Kidney epithelial cell (primary cell): ENCODE measurements at places on chromosomes 2 and 18.

- peak; percentile 89 for DNase-seq
These were observed 650 bp upstream of the AFG3L2 start for GRCh38 chr18:12377556-12378197.

- no peak for DNase-seq
These were observed 36.2 kb downstream of the EFEMP1 start for GRCh38 chr2:55887351-55887750.

DNA sequence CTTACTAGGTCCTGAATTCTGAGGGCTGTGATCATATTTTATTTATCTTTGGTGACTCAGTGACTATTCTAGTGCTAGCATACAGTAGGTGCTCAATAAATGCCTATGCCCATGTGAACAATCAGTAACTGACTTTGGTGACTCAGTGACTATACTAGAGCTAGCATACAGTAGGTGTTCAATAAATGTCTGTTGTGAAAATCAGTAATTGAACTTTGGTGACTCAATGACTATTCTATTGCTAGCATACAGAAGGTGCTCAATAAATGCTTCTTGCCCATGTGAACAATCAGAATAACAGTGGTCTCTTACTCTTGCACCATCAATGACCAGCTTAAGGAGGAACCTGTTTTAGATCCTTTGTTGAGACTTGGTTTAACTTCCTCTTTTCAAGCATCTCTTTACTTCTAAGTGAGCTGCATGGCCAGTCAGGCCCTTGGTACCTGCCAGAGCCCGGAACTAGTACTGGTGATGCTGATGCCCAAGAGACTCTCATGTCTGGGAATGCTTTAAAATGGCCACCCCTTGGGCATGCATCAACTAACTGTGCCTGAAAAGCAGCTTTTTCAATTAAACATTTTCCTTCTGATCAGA lies 214.9 kb upstream of the SPRED2 start:
- DNase-seq = no peak

- DNase-seq = no peak
These were observed 275.3 kb upstream of the RAB12 start for GRCh38 chr18:8333961-8334360.

GRCh38 chr2:229650901-229651300 lies 63.5 kb downstream of the DNER start:
- no peak for DNase-seq

DNA sequence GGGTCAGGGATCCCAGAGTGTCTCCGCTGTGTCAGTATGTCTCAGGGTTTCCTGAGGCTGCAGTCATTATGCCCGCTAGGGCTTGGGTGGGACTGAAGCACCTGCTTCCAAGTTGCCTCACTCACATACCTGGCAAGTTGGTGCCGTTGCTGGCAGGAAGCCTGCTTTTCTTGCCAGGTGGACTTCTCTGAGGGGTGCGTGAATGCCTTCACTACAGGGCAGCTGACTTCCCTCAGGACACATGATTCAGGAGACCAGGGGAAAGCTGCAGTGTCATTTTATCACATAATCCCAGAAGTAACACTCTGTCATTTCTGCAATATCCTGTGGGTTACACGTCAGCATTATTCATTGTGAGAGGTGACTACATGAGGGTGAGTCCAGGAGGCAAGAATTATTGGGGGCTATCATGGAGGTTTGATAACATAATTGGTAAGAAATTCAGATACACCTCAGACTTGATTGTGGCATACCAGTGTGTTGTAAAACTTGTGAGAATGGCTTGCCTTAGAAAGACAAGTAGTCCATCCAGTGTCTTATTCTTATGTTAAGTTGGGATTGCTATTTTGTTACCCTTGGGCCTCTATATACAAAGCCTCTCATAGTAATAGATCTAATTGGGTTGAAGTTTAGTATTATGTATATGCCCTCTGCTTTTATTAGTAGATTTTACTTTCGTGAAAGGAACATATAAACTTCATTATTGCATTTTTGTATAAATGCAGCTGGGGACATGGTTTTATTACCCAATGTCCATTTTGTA lies 44.1 kb downstream of the NEDD4L start:
- DNase-seq = no peak

GRCh38 chr18:23458830-23459529 lies 5.9 kb downstream of the RIOK3 start:
- no peak for DNase-seq

GRCh38 chr18:35085450-35086380 lies 44.5 kb downstream of the MAPRE2 start:
- DNase-seq = no peak

DNA sequence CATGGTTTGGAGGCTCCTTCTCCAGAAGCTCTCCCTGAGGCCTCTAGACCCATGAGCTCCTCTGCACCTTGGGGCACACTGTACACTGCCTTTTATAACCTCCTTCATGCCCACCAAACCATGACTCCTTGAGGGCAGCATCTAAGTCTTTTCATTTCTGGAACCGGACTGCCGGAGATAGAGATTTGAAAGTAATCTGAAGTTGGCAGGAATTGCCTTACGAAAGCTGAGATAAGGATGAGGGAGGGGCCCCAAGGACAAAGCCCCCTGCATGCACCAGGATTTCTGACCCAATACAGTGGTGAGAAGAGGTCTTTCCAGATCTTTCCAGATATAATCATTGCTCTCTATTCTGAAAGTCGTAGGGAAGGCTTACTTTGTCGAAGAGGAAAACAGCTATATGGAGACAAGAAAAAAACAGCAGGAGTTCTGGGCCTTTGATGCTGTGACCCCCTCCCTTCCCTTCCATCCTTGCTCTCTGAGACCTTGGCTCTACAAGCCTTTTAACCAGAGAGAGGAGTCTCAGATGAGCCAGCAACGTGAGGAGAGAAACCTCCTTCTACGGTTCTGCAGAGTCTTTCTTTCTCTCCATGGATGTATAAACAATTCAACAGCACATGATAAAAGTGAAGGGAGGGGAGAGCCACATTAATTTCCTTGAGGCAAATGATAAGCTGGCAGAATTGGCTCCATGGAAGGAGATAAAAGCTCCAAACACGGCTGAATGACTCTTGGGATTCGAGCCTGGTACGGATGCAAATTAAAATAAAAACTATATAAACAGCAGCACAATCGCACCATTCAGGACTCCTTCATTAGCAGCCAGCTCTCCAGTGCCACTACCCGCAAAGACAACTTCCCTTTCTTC lies 88.0 kb upstream of the RTN4 start:
- DNase-seq = no peak

- DNase-seq = no peak
These were observed 23.5 kb downstream of the SLC4A1AP start for GRCh38 chr2:27687232-27687631.

GRCh38 chr2:123692121-123692520 lies 333.0 kb upstream of the CNTNAP5 start:
- no peak for DNase-seq

- no peak for DNase-seq
These were observed 344.6 kb downstream of the NRXN1 start for GRCh38 chr2:50687327-50687726.

DNA sequence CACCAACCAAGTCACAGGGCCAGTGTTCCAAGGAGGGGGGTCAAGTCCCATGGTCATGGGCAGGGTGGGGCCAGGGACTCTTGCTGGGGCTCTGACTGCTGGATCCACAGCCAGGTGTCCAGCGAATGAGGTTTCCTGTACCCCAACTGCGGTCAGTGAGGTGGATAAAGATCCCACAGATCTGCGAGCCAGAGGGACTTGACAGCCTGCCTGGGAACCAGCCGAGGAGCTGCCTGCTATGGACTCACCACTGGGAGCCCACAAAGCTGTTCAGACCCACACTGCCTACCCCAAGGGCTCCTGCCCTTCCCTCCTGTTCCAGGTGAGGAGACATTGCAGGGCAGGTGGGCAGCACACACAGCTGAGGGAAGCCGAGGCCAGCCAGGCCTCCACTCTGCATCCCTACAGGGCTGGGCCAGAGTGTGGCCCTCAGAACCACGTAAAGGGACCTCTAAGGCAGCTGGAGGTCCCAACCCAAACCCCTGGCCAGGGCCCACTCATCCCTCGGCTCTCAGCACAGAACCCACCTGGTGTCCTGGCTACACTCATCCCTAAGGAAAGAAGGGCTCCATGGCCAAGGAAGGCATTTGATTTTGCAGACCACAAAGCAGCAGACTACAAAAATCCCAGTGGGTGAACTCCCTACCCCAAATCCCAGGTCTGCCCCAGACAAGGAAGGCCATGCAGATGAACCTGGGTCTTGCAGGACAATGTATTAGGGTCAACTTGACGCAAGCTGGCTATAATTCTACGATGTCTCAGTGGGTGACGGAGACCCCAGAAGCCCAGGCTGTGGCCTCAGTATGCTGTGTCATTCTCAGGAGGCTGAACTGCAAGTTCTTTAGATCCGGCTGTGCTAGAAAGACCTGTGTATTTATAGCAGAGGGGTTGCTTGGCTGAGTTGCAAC lies 209.2 kb downstream of the MGAT5 start:
- no peak for DNase-seq

DNA sequence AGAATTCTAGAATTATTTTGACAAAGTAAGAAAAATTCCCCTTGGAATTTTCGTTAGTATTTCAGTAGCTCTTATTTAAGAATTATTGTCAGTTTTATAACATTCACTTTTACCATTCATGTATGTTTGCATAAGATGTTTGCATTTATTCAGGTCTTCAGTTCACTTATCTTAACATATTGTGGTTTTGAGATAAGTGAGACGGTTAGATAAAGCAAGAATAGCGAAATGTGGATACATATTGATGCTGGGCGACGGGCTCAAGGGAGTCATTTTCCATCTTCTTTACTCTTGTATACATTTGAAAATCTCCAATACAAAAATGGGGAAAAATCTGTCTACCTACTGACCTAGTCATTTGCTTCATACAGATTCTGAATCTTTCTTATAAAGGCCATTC lies 156.7 kb upstream of the HDAC4 start:
- DNase-seq = no peak

DNA sequence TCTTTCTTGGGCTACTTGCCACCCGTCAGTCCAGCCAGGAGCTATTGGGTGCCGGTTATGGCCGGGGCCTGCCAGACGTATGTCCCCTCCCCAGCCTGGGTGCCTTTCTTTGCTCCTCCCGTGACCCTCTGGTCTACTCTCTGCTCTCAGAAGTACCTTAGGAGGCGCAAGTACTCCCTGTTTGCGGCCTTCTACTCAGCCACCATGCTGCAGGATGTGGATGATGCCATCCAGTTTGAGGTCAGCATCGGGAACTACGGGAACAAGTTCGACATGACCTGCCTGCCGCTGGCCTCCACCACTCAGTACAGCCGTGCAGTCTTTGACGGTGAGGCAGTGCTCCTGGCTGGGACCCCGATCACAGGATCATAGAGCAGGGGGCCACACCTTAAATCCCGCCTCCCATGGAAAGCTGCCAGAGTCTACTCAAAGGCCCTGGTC lies 99.5 kb downstream of the DYSF start:
- no peak for DNase-seq

- DNase-seq = no peak
These were observed 12.4 kb downstream of the EHD3 start for GRCh38 chr2:31246184-31246852.

DNA sequence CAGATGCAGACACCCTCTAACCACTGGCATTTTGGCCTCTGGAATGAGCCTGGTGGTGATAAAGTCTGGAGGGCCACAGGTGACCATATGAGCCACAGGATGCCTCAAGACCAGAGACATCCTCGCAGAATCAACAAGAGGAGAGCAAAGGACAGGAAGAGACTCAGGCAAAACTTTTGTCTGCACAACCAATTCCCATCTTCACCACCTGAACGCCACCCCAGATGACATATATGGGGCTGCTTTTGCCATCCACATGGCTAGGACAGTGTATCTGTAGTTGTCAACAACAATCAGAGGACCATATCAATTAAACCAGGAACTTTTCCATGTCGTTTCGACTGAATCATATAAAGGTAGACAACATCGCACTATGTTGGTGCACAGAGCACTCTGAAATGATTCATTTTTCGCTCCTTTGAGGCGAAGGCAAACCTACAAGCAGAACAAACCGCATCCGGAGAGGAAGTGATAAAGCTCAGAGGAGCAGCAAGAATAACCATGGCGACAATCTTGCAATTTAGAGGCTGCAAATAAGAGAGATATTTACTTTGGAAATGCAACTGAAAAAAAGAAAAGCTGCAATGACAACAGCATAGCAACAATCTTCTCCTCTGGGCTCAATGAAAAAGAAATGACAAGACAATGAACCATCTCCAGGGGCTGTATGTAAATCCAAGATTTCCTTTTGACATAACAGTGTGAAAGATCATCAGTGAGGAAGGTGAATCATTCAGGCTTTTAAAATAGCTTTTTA lies 204.5 kb downstream of the ARL4C start:
- no peak for DNase-seq
